ENCODE measurements at places on chromosomes 12 and 14.

DNA sequence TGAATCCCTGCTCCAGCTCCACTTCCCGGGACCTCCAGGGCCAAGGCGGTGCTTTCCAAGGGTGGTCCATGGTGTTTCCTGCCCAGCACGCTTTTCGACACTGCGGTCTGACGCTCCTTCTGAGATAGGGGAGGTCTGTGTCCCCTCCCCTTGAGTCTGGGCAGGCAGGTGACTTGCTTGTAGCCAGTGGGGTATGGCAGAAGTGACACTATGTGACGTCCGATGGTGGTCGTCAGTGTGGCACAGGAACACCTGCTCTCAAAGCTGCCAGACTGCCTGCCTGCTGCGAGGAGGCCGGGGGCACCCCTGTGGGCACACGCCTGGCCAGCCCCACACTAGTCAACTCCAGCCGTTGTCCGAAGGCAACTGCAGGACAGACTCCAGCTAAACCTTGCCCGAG, 16.0 kb upstream of the TRAF3 start:
- no peak for DNase-seq

GRCh38 chr12:54000116-54001114, at the start of gene HOXC9:
Gene HOXC9, plus strand, starts transcription at chr12:54000161. Its CDS starts 28 bp downstream, at chr12:54000189.
- no peak for DNase-seq

DNA sequence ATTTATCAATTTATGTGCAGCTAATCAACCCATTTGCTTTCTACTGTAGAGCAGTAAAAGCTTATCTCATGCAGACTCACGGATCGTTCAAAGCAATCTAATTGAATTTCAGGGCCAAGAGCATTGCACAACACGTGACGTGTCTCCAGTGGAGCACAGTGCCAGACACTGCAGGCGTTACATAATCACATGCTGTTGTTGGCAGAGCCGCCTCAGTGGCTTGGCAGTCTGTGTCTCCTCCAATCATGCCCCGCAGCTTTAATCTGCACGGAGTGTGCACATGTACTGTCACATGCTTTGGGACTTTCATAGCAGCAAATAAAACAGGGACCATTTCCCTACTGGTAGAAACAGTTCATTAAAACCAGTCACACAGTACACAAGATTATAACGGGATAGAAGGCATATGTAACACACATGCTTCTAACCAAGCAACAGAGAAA, 309.3 kb downstream of the ITPR2 start:
- peak; percentile 93 for DNase-seq

DNA sequence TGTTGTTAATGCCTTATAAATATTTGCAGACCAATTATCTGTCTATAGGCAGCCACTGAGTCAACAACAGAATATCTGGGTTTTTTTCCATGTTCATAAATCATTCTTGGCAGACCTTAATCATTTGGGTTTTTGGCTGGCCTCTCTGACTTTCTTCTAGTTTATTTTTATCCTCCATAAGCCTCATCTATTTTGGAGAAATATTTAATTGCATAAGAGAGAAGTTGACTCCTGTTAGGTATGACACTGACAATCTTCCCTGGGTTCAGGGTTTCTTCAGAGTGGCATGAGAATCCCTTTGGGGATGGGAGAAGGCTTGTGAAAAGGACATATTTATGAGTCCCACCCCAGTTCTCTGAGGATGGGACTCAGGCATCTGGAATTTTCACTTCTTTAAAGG, 299.8 kb downstream of the NRXN3 start:
- DNase-seq, result no peak

DNA sequence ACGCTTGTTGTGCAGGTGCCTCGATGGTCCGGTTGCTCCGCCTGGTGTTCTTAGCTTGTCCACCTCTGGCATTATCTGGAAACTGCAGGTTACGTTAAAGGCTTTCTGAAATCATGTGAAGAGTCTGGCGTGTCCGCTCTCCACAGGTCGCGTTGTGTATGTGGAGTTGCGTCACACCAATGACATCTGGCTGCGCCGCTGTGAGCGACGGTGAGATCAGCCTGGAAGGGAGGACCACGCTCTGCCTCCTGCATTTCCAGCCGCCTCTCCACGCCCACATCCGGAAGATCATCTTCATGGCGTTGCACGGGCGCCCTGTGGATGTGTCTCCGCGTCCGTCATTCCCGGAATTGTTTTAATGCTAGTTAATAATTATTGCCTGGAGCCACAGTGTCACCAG, 50.6 kb upstream of the GALNT9 start:
- no peak for DNase-seq

DNA sequence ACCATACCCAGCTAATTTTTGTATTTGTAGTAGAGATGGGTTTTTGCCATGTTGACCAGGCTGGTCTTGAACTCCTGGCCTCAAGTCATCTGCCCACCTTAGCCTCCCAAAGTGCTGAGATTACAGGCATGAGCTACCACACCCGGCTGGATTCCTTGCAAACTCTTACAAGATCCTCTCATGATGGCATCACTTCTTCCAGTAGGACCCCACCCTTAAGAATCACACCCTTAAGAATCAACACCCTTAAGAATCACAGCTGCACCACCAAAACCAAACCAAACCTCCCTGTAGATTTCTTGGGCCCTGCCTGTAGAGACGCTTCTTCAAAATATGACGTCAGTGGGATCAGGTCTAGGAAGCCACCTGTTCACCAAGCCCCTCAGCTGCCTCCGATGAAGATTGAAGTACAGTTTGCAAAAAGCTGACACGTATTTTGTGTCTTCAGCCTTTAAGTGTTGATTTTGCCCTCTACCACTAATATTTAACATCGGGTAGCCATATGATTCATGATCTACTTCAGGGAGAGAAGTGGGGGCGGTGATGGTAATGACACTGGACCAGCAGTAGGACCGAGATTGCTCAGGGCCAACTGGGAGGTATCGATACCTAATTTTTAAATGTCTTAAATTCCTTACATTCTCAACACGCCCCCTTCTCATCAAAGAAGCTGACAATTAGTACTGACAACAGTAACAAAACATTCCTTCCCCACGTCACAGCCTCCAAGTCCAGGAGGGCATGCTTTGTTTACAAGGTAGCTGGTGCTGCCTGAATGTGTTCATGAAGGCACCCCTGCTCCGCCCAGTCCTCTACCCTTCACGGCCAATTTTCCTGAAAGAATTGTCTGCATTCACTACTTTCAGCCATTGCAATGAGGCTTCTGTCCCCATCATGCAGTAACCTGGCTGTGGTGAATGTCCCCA, 57.2 kb downstream of the ESRRB start:
- DNase-seq, result no peak

GRCh38 chr12:64808110-64808509, 16.3 kb upstream of the TBC1D30 start:
- no peak for DNase-seq

GRCh38 chr12:52337054-52337453, 15.9 kb upstream of the KRT83 start:
- DNase-seq, result no peak

DNA sequence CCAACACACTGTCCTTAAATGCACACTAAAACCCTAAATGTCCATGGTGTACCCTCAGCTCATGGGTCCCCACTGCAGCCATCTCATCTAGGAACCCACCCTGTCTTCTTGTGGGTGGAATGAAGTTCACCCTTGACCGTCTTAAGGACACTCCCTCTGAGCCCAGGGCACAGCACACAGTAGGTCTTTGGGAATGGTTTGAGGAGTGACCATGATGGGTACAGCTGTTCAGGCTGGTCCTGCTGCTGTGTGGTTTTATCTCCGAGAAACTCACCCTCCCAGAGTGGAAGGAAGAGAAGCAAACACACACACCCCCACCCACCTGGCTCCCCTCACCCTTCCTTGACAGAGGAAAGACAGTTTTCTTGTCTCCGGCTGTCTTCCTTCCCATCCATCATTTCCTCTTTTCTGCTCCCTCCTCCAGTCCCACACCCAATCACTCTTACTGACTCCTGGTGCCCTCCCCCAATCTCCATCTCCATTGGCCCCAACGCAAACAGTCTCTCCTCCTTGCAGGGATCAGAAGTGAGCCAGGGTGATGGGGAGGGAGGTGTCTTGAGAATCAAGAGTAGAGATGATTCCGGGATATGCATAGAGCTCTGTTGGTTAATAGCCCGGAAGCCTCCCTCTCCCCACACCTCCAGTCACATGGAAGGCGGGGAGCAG, 105.9 kb upstream of the LHX5 start:
- DNase-seq, result no peak

GRCh38 chr12:54598970-54599369, 10.5 kb upstream of the PPP1R1A start:
- DNase-seq, result no peak

DNA sequence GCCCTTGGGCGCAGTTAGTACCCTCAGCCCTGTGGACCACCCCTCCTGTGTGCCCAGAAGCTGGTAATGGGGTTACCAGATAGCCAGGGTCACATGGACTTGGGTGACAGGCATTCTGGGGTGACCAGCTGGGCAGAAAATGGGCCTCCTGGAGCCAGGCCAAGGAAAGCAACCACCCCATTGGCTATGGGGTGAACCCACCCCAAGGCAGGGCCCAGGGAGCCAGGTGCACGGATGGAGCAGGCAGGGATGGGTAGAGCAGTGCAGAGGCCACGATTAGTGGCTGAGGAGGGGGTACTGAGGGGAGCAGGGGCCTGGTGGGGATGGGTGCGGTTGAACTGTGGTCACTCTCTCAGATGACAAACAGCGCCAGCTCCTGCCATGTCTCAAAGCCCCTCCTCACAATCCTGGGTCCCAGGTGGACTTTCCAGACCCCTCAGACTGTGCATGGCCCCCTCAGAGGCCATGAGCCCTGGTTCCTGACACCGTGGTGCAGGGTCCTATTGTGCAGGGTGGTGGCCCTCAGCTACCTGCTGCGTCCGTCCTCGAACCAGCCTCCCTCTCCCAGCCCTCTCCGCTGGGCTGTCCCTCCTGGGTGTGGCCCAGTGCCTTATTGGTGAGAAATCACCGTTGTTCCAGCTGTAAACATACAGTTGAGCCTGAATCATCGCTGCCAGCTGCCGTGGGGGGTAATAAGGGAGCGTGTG, 23.4 kb upstream of the BEGAIN start:
- DNase-seq, result no peak

GRCh38 chr12:124019115-124019514, 46.1 kb downstream of the ZNF664 start:
- no peak for DNase-seq

DNA sequence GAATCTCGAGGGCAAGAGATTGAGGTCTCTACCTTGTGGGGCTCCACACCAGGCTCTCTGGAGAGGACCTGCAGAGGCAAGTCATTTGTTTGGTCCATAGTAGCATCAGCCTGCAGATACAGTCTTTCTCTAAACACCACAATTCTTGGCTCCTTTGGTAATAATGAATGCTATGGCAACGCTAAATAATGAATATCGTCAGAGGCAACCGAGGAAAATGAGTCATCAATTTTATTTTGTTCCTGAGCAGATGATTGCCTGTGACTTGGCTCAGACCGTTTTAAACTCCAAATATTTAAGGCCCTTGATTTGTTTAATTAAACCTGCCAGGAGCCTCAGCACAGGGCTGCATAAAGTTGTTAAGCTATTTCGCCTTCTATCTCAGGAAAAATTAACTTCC, 924.1 kb upstream of the TMEM132C start:
- DNase-seq, result no peak

DNA sequence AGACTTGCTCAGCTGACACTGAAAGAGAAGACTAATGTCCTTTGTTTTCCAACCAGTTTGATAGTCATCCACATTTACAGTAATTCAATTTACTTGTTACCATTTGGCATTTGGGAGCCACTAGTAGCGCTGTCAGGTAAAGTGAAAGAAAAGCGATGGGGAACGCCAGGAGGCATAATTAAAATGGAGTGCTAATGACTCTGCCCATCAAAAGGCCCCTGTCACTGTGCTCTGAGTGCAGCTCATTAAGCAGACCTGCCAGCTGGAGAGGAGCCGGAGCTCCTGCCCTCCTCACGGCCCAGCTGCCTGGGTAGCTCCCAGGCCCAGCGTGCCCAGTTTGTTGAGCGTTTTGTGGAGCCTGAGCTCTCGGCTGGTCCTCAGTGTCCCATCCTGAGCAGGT, 463.6 kb upstream of the CCDC196 start:
- no peak for DNase-seq

DNA sequence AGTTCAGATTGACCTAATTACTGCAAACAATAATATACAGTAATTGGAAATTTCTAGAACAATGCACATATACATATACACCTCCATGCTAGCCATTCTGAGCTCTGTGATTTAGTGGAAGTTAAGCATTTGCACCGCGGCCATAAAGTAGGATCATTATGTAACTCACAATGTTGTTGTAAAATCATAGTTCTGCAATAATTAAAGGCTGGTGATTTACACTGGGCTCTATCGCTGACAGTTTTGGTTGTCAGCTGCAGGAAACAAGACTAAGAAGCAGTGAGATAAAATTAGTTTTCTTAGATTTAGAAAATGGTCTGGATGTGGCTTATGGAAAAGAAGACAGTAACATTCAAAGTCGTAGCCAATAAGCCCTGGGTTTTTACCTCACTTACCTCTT, 776.3 kb downstream of the TMEM121 start:
- DNase-seq, result no peak

- DNase-seq, result no peak
These were observed 10.9 kb upstream of the HVCN1 start for GRCh38 chr12:110699591-110700445.

- DNase-seq, result no peak
These were observed 133.0 kb upstream of the TMCC3 start for GRCh38 chr12:94783343-94783742.

DNA sequence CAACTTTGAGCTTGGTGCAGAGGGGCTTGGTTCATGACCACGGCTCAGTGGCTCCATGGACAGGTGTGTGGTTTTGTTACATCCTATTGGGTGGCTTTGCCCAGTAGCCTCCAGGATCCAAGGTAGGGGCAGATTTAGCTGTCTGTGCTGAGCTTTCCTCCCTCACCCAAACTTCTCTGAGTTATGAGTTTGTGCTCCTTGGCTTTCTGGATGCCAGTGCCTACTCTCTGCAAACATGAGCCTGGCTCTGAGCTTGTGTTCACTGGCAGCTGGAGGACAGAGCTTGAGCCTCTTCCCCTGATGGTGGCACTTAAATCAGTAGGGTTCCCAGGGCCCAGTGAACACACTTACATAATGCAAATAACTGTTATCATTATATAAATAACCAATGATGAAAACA, 45.3 kb upstream of the HECTD1 start:
- DNase-seq, result no peak

DNA sequence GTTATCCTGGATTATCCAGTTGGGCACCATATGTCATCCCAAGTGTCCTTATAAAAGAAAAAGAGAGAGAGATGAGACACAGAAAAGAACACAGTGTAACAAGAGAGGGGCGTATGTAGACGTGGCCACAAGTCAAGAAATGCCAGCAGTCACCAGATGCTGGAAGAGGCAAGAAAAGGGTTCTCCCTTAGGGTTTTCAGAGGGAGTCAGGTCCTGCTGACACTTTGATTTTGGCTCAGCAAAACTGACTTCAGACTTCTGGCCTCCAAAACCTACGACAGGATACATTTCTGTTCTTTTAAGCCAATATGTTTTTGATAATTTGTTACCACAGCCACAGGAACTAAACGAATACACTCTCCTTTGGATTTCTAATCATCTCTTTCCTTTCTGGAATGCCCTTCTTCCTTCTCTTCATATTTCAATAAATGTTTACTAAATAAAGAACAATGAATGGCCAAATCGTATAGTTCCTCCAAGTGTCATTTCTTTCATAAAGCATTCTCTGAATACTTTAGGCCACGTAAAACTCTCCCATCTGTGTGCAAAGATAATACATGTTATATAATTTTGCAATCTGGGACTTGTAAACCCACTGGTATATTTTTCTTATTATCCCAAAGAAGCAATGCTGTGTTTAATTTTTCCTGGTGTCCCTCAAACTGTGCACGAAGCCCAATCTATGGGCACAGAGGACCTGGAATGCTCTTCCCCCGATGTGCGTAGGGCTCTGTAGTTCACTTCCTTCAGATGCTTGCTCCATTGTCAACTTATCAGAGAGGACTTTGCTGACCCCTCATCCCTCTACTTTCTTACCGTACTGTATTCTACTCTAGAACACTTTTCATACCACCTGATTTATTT, 303.6 kb downstream of the CEP128 start:
- no peak for DNase-seq
